ENCODE measurements at places on chromosomes 16 and 17.
A peak's percentile ranks its signal among the peaks of the same experiment; 100 is the strongest.

DNA sequence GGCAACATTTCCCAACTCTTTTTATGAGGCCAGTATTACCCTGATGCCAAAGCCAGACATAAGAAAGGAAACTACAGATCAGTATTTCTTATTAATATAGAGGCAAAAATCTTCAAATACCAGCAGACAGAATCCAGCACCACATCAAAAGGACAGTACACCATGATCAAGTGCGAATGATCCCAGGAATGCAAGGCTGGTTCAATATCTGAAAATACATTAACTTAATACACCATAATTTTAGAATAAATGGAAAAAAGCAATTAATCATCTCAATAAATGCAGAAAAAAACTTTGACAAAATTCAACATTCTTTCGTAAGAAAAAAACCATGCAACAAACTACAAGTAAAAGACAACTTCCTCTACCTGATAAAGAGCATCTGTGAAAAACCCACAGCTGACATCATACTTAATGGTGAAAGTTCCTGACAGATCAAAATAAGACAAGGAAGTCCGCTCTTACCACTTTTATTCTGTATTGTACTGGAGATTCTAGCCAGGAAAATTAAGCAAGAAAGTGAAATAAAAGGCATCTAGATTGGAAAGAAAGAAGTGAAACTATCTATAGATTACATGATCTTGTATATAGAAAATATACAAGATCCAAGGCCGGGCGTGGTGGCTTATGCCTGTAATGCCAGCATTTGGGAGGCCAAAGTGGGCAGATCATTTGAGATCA lies 26.4 kb upstream of the MAPK3 start:
- DNase-seq: peak; percentile 3

- DNase-seq: no peak
These were observed 66.3 kb upstream of the ADAMTS18 start for GRCh38 chr16:77500934-77501664.

DNA sequence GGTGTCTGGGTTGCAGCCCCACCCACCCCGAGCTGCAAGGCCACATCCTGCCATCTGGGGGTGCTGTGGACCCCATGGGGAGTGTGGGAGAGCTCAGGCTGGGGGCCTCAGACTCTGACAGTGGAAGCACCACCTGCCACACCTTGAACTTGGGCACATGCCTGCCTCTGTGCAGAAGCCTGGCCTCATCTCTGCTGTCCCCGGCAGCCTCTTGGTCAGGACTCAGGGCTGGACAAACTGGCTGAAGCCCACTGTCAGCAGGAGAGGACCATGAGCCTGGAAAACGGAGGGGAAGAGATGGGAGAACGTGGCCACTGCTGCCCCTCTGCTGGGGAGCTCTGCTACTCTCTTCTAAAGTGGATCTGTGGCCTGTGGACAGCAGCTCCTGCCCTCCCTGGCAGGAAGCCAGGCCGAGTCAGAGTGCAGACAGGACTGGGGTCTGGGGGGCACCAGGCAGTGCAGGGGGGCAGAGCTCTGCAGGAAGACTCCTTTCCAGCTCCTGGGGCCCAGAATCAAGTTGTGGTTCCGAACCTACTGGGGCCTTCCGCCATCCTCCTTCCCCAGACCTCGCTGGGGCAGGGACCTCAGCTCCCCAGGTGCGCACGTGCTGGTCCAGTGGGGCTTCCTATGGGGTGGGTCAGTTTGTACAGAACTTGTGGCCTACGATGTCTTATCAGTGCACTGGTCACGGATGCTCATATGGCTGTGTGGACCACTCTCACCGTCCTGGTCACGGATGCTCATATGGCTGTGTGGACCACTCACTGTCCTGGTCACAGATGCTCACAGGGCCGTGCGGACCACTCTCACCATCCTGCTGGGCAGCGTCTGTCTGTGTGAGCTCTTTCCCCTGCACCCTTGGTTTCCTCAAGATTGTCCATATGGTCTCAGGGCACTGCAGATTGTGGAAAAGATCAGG lies 207.7 kb downstream of the LAT start:
- DNase-seq: no peak

- DNase-seq: no peak
These were observed 3.5 kb downstream of the SLC7A6 start for GRCh38 chr16:68267612-68268405.

GRCh38 chr17:14355556-14355955 lies 54.7 kb downstream of the HS3ST3B1 start:
- no peak for DNase-seq

GRCh38 chr17:17993366-17993765 lies 20.7 kb downstream of the DRC3 start:
- no peak for DNase-seq

GRCh38 chr17:43952724-43953666 lies 745 bp downstream of the PYY start:
- no peak for DNase-seq

GRCh38 chr16:82146957-82147356 lies 23.1 kb downstream of the MPHOSPH6 start:
- no peak for DNase-seq

DNA sequence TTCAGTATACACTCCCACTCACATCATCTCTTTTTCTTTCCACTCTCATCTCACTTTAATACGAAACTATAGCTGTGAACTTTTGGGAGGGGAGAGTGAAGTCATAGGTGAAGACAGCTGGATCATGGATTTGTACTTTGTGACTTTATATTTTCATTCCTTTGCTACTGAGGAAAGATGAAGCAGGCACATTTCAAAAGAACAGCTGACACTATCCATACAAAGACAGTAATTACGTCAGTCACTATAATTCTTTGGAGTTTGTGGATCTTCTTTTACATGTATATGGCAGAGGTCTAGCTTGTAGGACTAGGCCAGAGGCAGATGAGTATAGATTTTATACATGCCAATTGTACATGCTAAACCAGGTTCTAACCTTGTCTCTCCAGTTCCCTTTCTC lies 346.3 kb downstream of the BCAS3 start:
- no peak for DNase-seq

- DNase-seq: no peak
These were observed 206.3 kb downstream of the RAB11FIP4 start for GRCh38 chr17:31597646-31598398.

- peak; percentile 75 for DNase-seq
These were observed at the start of gene TRIM65 for GRCh38 chr17:75896415-75897159. Gene TRIM65, minus strand, starts transcription at chr17:75896951. Its CDS starts 14 bp downstream, at chr17:75896937.

GRCh38 chr16:19001788-19002187 lies 18.1 kb downstream of the TMC7 start:
- peak; percentile 91 for DNase-seq

DNA sequence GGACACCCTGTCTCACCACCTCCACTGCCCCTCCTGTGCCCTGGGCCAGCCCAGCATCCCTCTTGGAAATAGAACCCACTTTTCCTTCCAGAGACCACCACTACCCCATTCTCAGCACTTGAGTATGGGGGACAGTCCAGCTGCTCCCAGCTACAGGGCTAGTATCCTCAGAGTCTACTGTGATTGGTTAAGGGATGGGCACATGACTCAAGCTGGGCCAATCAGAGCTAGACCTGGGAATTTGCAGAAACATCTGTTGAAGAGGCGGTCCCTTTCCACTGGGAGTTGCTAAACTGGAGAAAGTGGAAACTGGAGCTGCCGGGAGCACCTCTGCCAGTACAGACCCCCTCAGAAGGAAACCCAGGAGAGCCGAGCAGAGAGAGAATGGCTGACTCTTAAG lies 156.6 kb downstream of the GSG1L start:
- no peak for DNase-seq

- DNase-seq: peak; percentile 47
These were observed 13.7 kb upstream of the LGALS3BP start for GRCh38 chr17:78993241-78993956.

- no peak for DNase-seq
These were observed 16.8 kb downstream of the G6PC3 start for GRCh38 chr17:44087319-44087718.

DNA sequence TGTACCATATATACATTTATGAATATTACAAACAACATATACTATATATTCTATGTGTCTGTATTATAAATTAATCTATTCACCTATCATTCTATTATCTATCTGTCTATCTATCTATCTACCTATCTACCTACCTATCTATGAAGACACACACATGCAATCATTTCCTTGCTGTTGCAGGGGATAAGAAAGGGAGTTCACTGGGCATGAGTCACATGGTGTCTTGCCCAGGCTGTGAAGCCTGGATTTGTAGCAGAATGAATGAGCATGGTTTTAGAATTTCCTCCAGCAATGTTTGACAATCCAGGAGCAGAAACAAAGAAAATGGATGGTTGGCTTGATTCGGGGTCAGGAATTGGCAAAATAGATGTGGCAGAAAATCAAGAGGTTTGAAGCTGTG lies 23.2 kb upstream of the FAM20A start:
- DNase-seq: no peak

GRCh38 chr17:83203073-83203471 lies 123.7 kb downstream of the METRNL start:
- peak; percentile 89 for DNase-seq

DNA sequence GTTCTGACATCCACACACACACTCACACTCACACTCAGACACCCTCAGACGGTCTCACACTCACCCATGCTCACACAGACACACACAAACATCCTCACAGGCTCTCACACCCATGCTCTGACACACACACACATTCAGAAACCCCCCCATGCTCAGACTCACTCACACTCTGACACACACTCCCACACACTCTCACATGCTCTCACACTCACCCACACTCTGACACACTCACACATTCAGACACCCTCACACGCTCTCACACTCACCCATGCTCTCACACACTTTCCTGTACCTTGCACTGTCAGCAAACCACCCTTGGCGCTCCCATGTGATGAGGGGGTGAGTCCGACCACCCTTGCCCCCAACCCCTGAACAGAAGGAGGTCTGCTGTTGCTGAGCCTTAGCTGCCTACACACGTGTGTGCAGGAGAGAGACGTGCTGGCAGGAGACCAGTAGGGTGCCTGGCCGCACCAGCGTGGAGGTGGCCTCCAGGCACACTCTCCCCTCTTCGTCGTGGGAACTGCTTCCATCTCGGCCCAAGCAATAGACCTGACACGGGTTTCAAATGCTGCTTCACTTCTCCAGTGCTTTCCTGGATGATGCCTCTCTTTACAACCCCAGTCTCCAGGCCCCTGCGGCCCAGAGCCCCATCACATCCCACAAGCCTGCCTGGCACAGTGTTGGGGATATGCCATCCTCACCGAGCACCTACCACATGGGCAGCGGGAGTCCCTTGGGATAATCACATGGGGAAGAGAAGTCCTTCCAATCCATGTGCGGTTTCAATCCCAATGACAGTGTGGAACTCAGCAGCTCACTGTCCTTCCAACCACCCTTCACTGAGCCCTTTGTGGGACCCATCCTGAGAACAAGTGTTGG lies 267.8 kb upstream of the FOXF1 start:
- no peak for DNase-seq

DNA sequence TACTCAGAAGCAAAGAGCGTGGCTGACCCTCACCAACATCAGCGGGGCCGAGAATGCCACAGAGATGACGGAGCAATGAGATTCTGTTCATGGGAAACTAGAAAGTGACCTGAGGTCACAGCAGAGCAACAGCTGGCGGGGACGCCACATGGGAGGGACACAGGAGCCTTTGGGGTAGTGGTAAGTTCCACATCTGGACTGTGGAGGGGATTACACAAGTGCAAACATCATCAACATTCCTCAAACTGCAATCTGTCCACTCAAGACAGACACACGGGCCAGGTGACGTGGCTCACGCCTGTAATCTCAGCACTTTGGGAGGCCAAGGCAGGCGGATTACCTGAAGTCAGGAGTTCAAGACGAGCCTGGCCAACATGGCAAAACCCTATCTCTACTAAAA lies 11.2 kb downstream of the HAGH start:
- DNase-seq: no peak

GRCh38 chr16:78996790-78997189 lies 603.7 kb downstream of the MAF start:
- DNase-seq: no peak

DNA sequence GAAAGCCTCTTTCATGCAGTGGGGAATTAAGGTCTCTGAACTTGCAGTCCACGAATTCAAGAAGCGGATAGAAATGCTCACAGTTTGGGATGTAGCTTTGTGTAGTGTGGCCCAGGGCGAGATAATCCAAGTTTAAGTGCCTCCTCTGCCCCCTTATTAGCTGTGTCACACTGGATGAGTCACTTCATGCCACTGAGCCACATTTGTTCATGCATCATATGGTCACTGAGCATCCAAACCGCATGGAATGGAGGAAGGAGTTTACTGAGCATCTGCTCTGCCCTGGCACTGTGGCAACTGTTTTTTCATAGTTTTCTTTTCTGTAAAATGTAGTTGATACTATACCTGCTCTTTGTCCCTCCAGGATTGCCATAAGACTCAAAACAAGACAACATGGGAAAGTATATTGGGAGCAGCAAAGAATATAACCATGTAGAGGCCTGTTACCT lies 15.1 kb upstream of the DHX8 start:
- DNase-seq: peak; percentile 69

GRCh38 chr17:13865650-13866049 lies 203.7 kb upstream of the COX10 start:
- DNase-seq: no peak

DNA sequence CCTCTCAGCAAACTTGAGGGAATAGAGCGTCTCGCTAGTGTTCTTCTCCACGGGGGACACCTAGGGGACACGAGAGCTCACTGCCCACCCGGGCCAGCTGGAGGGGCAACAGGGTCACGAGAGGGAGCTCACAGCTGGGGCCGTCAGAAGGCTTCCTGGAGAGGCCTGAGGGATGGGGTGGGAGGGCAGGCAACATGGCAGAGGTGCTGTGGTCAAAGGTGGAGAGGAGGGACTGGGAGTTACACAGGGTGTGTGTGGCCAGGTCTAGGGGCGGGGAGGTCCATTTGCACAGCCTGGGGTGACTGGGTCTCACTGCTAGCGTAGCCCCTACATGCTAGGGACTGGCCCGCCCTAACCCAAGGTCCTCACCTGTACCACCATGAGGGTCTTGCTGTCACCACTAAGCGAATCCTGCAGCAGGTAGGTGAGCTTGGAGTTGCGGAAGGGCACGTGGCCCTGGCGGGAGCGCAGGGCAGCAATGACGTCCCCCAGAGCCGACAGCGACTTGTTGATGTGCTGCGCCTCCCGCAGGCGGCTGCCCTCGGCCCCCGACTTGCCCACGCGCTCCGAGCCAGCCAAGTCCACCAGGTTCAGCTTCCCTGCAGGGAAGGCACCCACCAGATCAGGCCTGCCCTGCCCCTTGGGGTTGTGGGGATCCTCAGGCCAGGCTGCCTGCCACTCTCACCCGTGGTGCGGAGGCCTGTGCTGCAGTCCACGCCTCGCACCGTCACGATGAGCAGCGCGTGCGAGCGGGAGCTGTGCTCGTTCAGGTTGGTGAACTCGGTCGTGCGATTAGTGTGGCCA lies 25.0 kb downstream of the KATNB1 start:
- DNase-seq: no peak

- DNase-seq: no peak
These were observed 15.3 kb downstream of the DLG4 start for GRCh38 chr17:7204336-7204735.

GRCh38 chr17:27038676-27039075 lies 255.2 kb upstream of the WSB1 start:
- DNase-seq: no peak

DNA sequence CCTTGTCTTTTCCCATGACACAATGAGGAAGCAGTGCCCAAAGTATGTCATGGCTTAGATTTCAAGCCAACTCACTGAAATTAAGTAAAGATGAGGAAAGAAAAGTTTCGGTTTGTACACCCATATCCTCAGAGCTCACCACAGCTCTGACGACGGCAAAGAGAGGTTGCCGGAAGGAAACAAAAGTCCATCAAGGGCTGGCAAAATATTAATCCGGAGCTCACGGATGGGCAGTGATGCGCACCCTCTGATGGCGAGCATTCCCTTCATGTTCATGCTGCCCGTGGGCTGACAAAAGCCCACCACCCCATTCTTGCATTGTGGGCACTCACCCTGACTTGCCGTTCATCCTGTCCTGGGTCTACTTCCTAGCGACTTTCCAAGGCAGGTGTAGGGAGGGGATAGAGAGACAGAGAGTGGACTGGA lies 103.1 kb downstream of the SOX9 start:
- no peak for DNase-seq

Measured in astrocyte of the spinal cord (primary cell).